ENCODE measurements at places on chromosomes 1 and 21.

DNA sequence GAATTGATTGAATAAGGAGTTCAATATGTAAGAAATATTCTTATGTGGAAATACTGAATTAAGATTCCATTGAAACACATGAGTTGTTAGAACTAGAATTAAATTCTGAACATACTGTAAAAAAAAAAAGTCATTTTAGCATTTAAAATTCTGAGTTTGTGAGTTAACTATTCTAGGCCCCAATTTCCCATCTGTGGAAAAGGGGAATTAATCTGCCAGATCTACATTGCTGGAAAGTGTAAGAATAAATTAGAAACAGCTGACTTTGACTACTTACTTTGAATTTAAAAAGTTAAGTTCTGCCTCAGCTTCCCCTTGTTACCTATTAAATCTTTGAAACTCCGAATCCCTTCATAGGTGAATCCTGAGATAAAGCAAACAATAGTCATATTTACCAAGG is 103.0 kb downstream of the SNX7 start:
- no peak for DNase-seq

- no peak for DNase-seq
These were observed 6.7 kb upstream of the SLC9A1 start for GRCh38 chr1:27161594-27161993.

DNA sequence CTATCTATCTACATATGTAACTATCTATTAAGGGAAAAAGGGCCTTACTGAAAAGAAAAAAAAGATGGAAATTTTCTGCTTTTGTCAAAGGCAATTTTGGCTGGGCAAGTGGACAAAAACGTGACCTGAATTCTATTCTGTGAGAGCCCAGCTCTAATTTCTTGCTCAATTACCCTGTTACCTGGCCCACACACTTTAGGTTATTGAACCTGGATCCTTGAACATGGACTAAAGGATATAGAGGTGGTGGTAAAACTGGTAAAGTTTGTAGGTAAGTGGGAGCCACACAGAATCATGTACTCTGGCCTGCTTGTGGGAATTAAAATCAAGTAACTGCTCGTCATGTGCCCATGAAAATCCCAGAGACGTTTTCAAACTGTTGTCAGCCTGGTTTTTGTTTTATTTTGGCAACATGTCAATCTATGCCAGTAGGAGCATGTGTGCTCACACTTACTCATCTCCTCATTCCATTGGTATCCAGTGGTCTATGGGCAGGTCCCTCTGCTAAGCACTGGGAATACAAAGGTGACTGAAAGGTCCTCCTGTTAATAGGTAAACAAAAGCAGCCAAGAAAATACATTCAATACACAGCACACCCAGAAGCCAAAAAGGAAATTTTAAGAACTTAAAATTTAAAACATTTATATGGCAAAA is 113.7 kb upstream of the WARS2 start:
- no peak for DNase-seq

DNA sequence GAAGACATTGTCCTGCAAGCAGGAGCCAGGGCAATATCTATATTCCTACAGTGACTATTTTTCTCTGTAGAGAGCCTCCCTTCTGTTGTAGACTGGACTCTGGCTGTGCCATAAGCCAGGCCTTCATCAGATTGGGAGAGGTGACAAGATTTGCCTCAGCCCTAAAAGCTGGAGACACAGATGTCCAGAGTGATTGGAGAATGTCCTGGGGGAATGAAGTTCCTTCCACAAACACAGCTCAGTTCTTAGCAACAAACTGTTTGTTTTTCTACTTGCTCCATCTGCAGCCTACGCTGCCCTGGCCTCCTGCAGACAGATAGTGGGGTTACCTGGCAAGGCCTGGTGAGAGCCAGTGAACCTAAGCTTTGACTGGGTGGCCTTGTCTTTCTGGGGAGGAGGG is 29.9 kb upstream of the SNX27 start:
- no peak for DNase-seq

GRCh38 chr1:200330741-200331428 is 79.0 kb downstream of the ZNF281 start:
- no peak for DNase-seq

DNA sequence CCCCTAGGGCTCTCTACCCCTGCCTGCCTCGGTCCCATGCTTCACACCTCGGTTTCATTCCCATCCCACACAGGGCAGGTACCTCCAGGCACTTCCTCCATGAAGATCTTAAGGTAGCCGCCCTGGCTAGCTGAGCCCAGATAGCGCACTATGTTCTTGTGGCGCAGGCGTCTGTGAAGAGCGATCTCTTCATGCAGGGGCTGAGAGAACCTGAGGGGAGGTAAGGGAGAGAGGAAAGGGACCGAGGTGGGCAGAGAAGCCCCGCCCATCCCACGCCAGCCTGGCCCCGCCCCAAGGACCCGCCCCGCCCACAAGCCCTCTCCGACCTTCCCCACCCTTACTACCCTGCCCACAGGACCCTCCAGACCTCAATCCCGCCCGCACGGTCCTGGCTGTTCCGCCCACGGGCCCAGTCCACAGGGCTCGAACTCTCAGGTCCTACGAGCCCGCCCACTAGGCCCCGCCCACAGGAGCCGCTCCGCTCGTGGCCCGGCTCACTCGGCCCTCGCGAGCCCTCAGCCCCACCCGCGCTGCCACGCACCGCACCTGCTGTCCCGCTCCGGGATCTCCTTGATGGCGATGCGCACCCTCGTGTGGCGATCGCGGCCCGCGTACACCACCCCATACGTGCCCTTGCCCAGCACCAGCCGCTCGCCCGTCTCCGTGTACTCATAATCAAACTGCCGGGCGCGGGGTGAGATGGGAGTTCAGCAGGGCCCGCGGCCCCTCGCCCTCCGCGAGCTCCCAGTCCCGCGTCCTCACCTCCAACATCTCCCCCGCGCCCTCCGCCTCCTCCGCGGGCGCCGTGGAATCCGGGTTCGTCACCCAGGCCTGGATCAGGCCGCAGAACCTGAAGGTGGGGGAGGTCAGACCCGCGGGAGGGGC is 6.4 kb downstream of the MAP3K6 start:
- DNase-seq, result no peak

- DNase-seq, result no peak
These were observed 5.7 kb downstream of the FHL3 start for GRCh38 chr1:37999430-38000232.

DNA sequence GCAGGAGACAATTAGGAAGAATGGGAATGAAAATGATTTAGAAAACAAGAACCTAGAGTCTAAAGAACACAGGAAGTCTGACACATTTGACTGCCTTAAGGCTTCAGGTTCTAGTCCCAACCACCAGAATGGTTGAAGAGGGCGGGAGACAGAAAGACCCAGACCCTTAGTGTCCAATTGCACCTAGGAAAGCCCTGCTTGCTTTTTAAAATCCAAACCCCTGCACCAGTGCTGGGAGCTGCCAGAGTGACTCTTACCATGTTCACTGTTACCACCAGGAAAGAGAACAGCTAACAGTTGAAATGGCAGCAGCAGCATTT is 265 bp downstream of the CD1B start:
- DNase-seq, result no peak

DNA sequence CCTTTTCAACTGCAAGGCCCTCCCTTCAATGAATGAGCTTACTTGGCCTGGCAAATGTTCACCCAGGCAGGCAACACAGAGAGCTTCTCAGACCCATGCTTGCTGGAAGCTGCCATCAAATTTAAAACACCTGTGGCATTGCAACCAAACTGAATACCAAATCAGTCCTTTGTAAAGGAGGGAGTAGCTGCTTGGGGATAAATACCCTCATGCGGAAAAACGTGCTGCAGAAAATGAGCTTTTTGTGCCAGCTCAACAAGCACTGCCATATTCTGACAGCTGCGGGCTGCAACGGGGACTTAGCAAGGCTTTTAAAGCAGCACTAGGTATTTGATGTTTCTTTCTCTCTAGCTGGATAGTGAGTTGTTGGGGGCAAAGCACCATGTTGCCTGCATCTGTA is 119.7 kb downstream of the PLPPR4 start:
- no peak for DNase-seq

- DNase-seq, result no peak
These were observed 211.3 kb downstream of the KCNH1 start for GRCh38 chr1:210922666-210923065.

DNA sequence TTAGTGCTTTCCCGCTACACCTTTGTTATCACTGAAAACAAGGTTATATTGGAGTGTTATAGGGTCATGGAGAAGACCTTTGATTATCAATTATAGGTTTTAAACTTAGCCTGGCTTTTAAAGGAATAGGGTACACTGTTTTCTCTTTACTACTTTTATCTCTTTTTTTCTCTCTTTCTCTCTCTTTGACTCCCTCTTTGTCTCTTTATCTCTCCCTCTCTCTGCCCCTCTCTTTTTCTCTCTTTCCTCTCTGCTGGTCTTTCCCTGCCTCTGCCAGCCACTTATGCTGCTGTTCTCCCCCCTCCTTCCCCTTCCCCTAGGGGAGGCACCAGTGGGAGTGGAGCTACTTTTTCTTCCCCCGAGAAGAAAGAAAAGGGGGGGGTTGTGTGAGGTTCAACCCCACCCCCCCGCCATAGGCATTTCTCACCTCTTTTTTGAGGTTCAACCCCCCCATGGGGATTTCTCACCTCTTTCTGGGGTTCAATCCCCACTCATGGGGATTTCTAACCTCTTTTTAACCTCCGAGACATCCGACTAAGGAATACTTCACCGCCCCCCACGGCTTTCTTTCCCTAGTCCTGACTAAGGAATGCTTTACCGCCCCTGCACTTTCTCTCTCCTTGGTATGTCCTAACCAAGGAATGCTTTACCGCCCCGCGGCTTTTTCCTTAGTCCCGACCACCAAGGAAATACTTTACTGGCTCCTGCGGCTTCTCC is 17.2 kb upstream of the ZBTB8B start:
- DNase-seq, result no peak

DNA sequence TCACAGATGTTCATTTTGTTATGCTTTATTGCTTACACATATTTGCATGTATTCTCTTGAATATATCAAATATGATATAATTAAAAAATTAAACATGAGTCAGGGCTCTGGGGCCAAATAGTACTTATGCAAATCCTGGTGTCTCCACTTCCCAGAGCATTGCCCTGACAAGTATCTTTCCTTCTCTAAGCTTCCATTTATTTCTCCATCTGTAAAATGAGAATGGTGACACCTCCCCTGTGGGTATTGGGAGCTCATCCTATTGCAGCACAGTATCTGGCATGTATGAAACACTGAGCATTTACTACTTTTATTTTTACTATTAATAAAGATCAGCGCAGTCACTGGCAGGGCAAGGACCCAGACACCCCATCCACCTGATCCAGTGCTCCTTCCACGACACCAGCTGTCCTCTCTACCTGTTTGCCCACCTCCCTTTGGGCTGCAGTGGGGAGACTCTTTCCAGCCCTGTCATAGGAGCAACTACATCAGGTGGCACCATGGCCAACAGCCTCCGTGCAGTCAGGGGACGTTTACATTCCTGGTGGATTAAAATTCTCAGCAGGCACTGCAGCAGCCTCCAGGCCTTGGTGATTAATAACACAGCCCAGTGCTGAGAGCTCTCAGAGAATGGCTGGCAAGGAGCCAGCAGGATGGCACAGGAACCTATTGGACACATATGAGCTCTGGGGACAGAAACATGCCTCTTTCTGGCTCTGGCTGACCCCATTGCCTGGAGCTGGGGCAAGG is 113.0 kb downstream of the DMRTB1 start:
- DNase-seq, result peak; percentile 80

- DNase-seq, result no peak
These were observed 25.8 kb downstream of the OSBPL9 start for GRCh38 chr1:51642739-51643142.

GRCh38 chr1:198220428-198220827 is 63.6 kb downstream of the NEK7 start:
- no peak for DNase-seq

DNA sequence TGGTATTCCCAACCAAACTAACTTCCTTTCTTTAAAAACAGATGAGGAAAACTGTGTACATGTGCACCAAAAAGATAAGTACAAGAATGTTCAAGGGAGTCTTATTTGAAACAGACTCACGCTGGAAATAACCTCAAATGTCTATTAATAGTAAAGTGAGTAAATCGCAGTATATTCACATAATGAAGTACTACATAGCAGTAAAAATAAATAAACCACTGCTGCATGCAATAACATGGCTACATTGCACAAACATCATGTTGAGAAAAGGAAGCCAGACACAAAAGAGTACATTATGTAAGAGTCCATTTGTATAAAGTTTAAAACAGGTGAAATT is 5.2 kb upstream of the DENND2D start:
- DNase-seq, result no peak

- DNase-seq, result no peak
These were observed 172.4 kb downstream of the C1orf21 start for GRCh38 chr1:184559117-184559713.

DNA sequence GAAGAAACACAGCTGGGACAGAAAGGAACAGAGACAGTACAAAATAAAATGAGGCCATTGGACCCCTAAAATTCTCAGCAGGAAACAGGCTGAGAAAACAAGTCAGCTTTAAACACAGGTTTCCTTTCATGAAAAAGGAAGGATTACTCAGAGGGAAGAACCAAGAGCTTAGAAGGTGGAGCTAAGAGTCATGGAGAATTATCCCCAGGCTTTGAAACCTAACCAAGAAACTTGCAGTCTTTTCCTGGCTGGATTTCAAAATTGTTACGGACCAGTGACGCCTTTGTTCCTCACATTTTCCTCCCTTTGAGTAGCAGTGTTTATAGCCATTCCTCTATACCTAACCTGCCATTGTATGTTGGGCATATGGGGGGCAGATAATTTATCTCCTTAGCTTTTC is 8.8 kb downstream of the HMGB4 start:
- no peak for DNase-seq

DNA sequence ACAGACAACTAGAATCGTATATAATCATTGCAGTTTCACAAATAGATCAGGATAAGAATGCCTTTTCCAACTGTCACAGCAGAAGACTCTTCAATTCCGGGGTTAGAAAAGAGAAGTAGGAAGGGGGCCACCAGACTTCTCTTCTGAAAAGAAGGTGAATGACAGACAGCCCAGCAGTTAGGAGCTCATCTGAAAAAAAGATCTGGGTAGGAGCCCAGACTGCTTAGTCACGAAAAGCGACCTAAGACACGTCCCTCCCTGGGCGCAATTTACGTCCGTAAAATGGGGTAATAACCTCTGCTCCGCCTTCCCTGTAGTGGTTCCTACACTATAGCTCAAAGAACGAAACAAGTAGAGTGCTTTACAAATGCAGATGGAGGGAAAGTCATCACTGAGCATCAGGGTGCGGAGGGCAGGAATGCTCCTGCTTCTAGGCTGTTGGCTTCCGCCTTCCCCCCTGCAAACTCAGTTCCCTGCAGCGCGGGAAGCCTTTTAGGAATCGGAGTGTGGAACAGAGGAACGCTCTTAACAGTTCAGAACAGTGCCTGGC is 582 bp downstream of the ORC1 start:
- DNase-seq, result peak; percentile 32

DNA sequence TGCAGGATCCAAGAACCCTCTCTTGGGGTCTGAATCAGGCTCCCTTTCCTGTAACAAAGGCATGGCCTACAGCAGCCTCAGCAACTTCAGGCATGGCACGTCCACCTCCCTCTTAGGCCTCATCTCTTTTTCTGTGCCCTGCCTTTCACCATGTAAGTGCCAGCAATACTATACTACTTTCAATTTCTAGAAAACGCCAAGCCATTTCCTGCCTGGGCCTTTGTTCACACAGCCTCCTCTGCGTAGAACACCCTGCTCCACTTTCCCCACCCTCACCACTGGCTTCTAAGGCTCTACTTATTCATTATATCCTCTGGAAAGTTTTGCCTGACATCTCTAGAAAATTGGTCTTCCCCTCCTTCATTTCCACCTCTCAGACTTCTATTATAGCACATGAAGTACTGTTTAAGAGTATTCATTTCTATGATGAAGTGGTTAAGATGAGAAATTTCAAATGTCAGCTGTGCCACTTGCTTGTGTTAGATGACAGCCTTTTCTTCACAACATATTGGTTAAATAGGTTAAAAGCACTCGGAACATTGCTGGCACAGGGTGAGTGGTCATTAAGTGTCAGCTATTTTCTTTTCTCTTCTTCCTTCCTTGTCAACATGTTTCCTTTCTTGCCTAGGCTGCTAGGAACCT is 41.6 kb upstream of the VWA5B1 start:
- no peak for DNase-seq

Measured in NCI-H2171 (cell line).